AG09319 (cell line): ENCODE measurements at places on chromosomes 7 and 10.

- DNase-seq: no peak
Observed at GRCh38 chr10:30215141-30215540, 133.9 kb downstream of the MTPAP start.

GRCh38 chr7:12386313-12386740 lies 17.3 kb downstream of the VWDE start:
- no peak for DNase-seq

- DNase-seq: no peak
Observed at GRCh38 chr10:30284865-30285594, 64.0 kb downstream of the MTPAP start.

DNA sequence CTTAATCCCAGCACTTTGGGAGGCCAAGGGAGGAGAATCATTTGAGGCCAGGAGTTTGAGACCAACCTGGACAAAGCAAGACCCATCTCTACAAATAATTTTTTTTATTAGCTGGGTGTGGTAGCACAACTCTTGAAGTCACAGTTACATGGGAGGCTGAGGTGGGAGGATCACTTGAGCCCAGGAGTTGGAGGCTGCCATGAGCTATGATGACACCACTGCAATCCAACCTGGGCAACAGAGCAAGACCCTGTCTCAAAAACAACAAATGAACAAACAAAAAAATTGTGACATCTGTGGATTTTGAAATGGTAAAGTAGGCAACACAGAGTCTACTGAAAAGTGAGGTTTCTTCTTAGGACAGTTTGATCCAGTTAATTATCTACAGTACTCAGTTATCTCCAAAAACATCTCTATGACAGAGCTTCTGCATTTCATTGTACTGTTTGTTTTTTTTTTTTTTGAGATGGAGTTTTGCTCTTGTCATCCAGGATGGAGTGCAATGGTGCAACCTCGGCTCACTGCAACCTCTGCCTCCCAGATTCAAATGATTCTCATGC lies 3.3 kb upstream of the ANKRD61 start:
- no peak for DNase-seq
